ENCODE measurements at places on chromosomes 16 and 17. TPM values are rescaled to one million over a fixed set of nuclear protein-coding genes. Genes with fewer than 3 reads are reported as not detected.
A peak's percentile ranks its signal among the peaks of the same experiment; 100 is the strongest.

SCARF1 gene
- total RNA-seq: 1.2 TPM

TP53TG3C gene
- 0.55 TPM for total RNA-seq

EFCAB5 gene
- total RNA-seq: 0.54 TPM

KCNAB3 gene
- 8.3 TPM for total RNA-seq

OR3A3 gene
- not detected for total RNA-seq

FOXN1 gene
- total RNA-seq: not detected

- no peaks in the 10 kb centered on the region for H3K27me3 ChIP-seq
- DNase-seq: peak; percentile 45
- H3K4me1 ChIP-seq: peaks cover 2% of the 10 kb centered on the region
- no peak overlapping the region for H3K4me3 ChIP-seq
Measured at GRCh38 chr17:10631048-10631700, 25.9 kb downstream of the MYH3 start.

GRCh38 chr17:12856416-12856815 lies 67.1 kb downstream of the ARHGAP44 start:
- peaks cover 2% of the 10 kb centered on the region for H3K27me3 ChIP-seq
- H3K36me3 ChIP-seq: no peaks in the 10 kb centered on the region
- no peak for DNase-seq
- H3K4me1 ChIP-seq: no peaks in the 10 kb centered on the region

GRCh38 chr17:19433255-19433654 lies 22.2 kb downstream of the RNF112 start:
- H3K4me1 ChIP-seq: no peaks in the 10 kb centered on the region
- H3K4me3 ChIP-seq: no peak overlapping the region
- H3K27ac ChIP-seq: no peak overlapping the region
- H3K36me3 ChIP-seq: no peaks in the 10 kb centered on the region
- no peaks in the 10 kb centered on the region for H3K27me3 ChIP-seq

DNA sequence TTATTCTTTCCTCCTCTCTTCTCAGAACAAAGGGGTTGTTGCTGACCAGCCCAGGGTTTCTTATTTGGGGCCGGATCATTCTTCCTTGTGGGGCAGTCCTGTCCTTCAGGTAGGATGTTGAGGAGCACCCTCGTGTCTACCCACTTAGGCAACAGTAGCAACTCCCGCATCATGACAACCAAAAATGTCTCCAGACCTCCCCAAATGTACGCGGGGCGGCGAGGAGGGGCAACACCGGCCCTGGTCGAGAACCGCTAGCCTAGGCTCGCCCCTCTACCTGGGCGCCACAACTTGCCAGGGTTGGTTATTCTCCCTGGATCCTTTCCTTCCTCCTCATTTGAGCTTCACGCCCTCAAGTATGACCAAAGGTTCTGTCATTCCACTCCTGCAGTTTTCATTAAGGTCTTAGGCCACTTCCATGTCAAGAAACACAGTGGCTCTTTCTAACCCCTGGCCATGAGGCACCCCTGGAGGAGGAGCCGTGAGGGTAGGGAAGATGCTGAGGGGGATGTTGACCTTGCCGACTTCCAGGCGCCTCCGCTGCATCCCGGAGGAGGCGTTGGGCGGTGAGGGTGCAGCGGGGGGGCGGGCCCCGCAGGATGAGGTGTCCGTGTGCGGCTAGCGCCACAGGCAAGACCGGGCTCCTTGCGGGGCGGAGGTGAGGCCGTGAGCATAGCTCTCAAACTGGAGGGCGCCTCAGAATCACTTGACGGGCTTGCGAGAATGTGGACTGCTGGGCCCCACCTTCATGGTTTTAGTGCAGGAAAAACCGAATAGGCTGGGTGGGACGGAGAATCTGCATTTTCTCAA lies 712 bp upstream of the SPECC1 start:
- no peaks in the 10 kb centered on the region for H3K36me3 ChIP-seq
- peaks cover 11% of the 10 kb centered on the region for H3K4me1 ChIP-seq
- H3K27ac ChIP-seq: peak overlapping the region; percentile 17
- H3K27me3 ChIP-seq: peaks cover 36% of the 10 kb centered on the region
- DNase-seq: peak; percentile 46

GRCh38 chr17:50218071-50218759 lies 16.8 kb upstream of the COL1A1 start:
- peaks cover 2% of the 10 kb centered on the region for H3K27me3 ChIP-seq
- H3K27ac ChIP-seq: no peak overlapping the region
- H3K36me3 ChIP-seq: no peaks in the 10 kb centered on the region
- peaks cover 7% of the 10 kb centered on the region for H3K4me1 ChIP-seq
- H3K4me3 ChIP-seq: no peak overlapping the region

DNA sequence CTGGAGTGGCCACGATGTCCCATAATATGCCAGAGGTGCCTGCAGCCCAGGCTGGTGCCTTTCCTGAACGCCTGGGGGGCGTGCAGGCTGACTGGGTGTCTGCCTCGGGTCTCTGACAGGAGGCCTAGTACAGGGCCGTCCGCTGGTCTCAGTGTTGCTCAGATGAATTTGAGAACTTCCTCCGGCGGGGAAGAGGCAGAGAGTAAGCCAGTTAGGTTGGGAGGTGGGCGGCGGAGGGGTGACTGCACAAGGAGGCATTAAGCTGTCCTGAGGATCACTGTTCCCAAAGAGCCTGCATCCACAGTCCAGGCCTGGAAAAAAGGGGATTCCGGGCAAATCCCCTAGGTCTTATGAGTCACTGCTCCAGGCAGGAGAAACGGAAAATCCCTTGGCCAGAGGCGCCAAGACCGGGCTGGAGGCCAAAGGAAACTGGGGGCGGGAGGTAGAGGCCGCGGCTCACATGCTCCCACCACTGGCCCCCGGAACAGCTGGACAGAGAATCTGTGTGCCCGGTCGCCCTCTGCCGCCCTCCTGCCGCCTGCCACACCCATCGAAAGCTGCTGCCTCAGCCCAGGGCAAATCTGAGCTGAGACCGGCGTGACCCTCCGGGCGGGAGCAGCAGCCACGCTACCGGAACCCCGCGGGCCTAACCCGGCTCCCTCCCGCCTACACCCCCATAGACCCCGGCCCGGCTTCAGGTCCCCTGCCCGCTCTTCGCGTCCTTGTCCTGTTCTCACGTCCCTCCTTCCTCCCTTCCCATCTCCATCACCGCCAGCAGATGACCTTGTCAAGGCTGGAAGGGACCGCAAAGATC lies 1.2 kb downstream of the TRIM47 start:
- H3K27me3 ChIP-seq: peaks cover 2% of the 10 kb centered on the region
- peak overlapping the region; percentile 91 for H3K4me3 ChIP-seq
- peak overlapping the region; percentile 94 for H3K27ac ChIP-seq
- peaks cover 8% of the 10 kb centered on the region for H3K36me3 ChIP-seq

GRCh38 chr16:3988824-3989223 lies 108.3 kb upstream of the CREBBP start:
- DNase-seq: no peak
- no peak overlapping the region for H3K4me3 ChIP-seq
- H3K27ac ChIP-seq: no peak overlapping the region

DNA sequence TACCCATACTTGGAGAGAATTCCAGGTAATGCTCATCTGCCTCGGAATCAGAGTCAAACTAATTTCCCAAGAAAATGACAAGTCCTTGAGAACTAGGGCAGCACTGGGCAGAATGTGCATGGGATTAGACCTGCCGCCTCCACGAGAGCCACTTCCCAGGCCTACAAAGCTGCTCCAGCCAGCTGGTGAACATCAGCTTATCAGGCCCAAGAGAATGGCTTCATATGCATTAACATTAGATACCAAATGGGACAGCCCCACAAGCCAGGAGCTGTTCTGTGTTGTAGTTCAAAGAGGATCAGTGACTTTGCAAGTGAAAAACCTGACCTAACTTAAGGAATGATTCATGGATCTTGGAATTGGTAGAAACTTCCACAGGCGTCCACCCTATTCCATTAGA lies 203.3 kb downstream of the CYLD start:
- H3K4me1 ChIP-seq: no peaks in the 10 kb centered on the region
- H3K4me3 ChIP-seq: no peak overlapping the region
- DNase-seq: no peak
- no peak overlapping the region for H3K27ac ChIP-seq
- peaks cover 1% of the 10 kb centered on the region for H3K27me3 ChIP-seq

DNA sequence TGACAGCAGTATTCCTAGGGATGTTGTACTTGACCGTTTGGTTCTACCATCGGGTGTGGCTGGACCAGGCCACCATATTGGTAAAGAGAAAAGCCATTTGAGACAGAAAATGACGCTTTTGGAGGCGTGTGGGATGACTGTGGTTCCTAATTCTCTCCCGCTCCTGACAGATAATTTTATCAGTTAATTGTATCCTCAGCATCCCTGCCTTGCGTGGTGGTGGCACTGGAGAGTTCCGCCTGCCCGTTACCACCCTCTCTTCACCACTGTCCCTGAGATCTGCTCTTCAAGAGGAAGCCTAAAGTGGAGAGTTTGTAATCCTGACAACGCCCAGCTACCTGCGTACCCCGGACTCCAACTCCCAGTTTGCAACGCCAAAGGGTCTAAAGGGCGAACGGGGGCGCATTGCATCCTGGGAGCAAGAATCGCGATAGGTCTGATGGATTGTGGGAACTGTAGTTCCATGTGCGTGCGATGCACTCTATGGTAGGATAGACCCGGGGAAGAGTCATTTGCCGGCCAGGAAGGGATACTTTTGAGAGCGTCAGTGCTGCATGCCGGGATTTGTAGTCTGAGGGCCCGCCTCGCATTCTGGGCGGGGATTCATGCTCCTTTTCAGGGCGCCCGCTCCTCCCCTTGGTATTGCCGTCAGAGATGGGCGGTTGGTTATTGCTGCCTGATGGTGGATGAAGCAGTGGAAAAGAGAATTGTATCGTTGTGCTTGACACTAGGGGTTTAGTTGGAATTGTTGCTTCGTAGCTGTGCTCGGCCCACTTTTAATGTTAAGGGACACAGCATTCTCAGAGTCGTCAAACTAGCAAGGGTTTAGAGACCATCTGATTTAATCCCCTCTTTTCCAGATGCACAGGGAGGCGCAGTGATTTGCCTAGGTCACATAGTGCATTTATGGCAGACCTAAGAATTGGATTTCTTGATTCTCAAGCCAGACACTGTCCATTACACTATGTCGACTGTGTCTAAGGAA lies 965 bp upstream of the PHF12 start:
- peaks cover 15% of the 10 kb centered on the region for H3K4me1 ChIP-seq
- DNase-seq: peak; percentile 96
- peaks cover 22% of the 10 kb centered on the region for H3K36me3 ChIP-seq
- H3K4me3 ChIP-seq: no peak overlapping the region

DNA sequence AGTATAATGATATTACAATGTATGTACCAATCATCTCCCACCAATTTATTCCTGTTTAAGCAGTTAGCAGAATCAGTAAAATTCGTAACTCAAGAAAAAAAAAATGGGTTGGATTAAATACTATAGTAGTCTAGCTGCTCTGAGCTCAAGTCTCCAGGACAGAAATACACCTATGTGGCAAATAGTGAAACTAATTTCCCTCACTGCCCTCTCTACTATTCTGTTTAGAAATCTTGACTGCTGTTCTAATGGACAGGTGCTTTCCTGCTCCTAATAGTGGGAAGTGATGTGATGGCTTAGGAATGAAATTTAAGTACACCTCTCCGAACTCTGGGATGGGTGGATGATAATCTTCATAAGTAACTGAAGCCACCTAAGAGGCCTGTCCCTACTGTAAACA lies 175.7 kb downstream of the KCNJ2 start:
- no peaks in the 10 kb centered on the region for H3K36me3 ChIP-seq
- no peak overlapping the region for H3K4me3 ChIP-seq
- H3K27ac ChIP-seq: no peak overlapping the region

- H3K4me3 ChIP-seq: peak overlapping the region; percentile 44
- H3K27ac ChIP-seq: peak overlapping the region; percentile 3
Measured at GRCh38 chr17:75412455-75413317, 7.2 kb upstream of the GRB2 start.

Data from activated CD4-positive, alpha-beta T cell treated with anti-CD3 and anti-CD28 coated beads for 36 hours (primary cell).